ENCODE measurements at places on chromosomes 3 and 15. TPM values are rescaled to one million over a fixed set of nuclear protein-coding genes. Genes with fewer than 3 reads are reported as not detected.
A peak's percentile ranks its signal among the peaks of the same experiment; 100 is the strongest.

DNA sequence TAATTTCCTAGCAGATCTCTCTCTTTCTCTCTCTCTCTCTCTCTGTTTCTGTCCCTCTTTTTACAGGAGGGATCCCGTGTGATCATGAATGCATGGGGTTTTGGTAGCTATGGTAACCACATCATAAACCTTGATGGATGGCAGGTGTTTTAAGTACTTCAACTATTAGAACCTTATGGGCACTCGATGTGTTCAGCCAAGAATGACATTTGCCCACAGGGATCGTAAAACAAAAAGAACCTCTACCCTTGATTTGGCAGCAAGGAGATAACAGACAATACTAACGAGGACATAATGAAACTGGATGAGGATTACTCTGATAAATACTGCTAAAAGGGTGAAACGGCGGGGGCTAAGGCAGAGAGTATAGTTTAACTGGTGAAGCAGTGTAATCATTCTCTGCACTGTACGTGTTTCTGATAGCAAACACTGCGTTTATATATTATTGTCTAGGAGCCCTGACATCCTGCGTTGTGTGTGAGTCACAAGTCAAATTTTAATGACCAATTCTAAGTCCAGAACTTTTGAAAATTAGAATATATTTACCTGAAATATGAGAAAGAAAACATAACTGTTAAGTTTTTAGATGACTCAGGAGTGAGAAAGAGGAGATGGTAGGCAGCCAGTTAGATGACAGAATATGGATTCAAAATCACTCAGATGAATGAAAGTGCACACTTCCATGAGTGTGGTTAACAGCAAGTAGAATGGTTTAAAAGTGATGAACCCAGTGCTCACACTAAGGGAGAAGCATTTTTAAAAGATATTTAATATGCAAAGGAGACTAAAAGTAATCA is 80.3 kb downstream of the OTOL1 start:
- no peaks in the 10 kb centered on the region for H3K27me3 ChIP-seq
- DNase-seq, result peak; percentile 3
- H3K36me3 ChIP-seq, result no peaks in the 10 kb centered on the region
- H3K4me3 ChIP-seq, result no peak overlapping the region
- H3K27ac ChIP-seq, result no peak overlapping the region

Gene CCDC54
- total RNA-seq, result not detected

Gene POC1A
- total RNA-seq, result 2.3 TPM

DNA sequence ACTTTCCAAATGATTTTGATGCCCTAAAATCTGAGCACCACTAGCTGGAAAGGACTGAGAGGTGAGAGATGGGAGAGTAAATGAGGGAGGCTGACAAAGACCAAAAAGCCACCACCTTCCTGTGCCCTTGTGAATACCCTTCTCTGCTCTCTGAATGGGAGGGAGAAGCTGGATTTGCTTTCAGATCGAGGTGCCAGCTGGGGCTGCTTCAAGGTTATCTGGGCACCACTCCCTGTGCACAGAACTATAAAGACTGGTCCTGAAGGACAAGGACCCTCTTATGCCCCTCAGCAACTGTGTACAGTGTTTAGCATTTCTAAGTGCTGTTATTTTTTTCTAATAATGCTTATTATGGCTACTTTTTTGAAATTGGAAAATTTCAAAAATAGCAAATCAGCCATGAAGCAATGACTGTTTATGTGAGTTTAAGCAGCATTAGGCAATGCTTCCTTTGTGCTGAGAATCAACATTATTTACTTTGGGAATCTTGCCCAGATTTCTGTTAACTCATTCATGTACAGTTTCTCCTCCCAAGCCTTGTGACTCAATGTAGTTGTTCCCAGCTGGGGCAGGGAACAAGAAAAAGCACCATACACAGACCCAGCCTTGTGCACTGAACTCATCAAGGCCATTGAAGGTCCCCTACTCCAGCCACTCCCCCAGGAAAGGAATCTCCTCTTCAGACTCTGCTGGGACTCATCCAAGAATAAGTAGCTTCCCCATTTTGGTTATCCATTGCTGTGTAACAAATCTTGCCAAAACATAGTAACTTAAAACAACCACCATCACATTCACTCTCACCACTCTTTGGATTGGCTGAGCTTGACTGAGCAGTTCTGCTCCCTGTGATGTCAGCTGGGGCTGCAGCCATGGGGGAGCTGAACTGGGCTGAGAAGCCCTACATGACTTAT is 37.3 kb upstream of the CDV3 start:
- peak overlapping the region; percentile 41 for H3K4me3 ChIP-seq
- peaks cover 39% of the 10 kb centered on the region for H3K4me1 ChIP-seq
- peak; percentile 96 for DNase-seq
- H3K27me3 ChIP-seq, result no peaks in the 10 kb centered on the region
- no peaks in the 10 kb centered on the region for H3K36me3 ChIP-seq

Gene PAQR5
- total RNA-seq, result 4.6 TPM

DNA sequence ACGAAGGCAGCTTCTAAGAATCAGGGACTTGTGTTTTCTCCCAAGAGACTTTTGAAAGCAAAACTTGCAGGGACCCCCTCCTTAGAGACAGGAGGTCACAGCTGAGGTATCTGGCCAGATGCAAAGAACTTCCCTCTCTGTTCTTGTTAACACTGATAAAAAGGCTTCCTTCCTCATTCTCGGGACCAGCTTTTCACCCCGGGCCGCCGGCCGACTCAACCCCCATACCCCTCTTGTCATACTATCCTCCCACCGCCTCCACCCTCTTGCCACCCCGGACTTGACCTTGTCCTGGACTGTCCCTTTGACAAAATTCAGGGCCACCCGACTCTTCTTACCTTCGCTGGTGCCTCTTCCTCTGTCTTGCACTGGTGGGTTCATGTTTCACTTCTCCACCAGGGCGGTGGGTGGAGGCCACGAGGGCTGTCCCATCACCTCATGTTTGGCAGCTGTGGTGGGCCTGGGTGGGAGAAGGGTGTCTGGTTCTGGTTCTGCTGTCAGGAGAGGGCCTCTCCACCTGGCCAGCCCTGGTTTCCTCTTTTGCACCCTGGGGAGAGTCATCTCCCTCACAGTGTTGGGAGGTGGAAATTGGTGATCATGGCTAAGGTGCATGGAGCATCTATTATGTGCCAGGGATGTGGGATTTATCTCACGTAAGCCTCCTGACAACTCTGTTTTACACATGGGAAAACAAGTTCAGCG is 32.5 kb downstream of the BHLHE40 start:
- no peaks in the 10 kb centered on the region for H3K27me3 ChIP-seq
- DNase-seq, result no peak
- peaks cover 42% of the 10 kb centered on the region for H3K4me1 ChIP-seq

Gene CHRM5
- total RNA-seq, result not detected

GRCh38 chr3:106208967-106209366 is 340.2 kb upstream of the CBLB start:
- peaks cover 34% of the 10 kb centered on the region for H3K4me1 ChIP-seq
- peak; percentile 39 for DNase-seq
- H3K36me3 ChIP-seq, result no peaks in the 10 kb centered on the region
- H3K27me3 ChIP-seq, result no peaks in the 10 kb centered on the region
- no peak overlapping the region for H3K27ac ChIP-seq

GRCh38 chr3:8962226-8962861 is 928 bp downstream of the RAD18 start:
- H3K27ac ChIP-seq, result peak overlapping the region; percentile 73
- peak; percentile 27 for DNase-seq
- H3K27me3 ChIP-seq, result no peaks in the 10 kb centered on the region
- peaks cover 7% of the 10 kb centered on the region for H3K36me3 ChIP-seq
- peak overlapping the region; percentile 88 for H3K4me3 ChIP-seq
